MV-4-11 (cell line): ENCODE measurements at places on chromosomes 5 and 9.

- DNase-seq = no peak
These were observed at the start of gene BICD2 for GRCh38 chr9:92764381-92764987. Gene BICD2, minus strand, starts transcription at chr9:92764833. Its CDS starts 89 bp downstream, at chr9:92764744.

- DNase-seq = peak; percentile 86
These were observed 126.7 kb downstream of the PPP2R2B start for GRCh38 chr5:146751781-146752401.

GRCh38 chr5:32964261-32964660 lies 253.1 kb downstream of the NPR3 start:
- no peak for DNase-seq

DNA sequence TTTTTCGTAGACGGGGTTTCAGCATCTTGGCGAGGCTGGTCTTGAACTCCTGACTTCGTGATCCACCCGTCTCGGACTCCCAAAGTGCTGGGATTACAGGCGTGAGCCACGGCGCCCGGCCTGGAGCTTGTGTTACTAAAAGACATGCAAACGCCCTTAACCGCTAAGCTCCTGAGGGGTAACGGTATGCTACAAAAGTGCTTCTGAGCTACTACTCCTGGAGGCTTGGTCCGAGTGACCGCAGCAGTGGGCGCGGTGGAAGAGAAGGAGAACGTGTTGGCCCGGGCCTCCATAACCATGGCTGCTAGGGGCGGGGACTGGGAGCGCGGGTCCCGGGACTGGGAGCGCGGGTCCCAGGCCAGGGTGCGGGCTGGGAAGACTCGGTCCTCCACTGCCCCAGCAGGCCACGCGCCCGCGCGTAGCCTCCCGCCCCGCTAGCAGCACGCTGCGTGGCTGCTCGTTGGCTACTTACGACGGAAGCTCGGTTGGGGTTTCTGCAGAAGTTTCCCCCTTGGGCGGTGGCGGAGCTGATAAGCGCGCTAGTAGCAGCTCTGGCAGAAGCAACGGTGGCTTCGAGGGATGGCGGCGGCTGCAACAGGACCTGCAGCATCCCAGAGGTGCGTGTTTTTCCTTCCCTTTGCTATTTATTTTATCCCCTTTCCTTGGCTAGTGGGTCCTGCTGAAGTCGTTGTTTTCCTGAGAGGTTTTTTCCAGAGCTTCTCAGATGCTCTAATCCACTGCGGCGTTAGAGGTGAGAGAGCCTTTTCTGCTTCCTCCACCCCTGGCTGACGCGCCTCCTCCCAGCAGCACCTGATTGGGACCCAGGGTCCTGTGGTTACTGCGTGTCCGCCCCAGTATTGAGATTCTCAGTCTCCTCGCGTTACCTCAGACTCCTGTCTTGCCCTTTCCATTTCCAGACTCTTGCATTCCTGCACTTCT lies 69.2 kb upstream of the CCDC180 start:
- peak; percentile 63 for DNase-seq

DNA sequence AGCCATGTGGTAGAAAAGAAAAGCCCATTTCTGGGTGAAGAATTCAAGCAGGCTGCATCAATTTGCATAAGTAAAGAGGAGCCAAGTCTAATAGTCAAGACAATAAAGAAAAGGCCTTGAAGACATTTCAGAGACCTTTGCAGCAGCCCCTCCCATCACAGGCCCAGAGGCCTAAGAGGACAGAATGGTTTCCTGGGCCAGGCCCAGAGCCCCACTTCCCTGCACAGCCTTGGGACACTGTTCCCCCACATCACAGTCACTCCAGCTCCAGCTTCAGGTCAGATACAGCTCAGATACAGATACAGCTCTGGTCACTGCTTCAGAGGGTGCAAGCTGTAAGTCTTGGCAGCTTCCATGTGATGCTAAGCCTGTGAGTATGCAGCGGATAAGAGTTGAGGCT lies 29.1 kb downstream of the PLGRKT start:
- DNase-seq = no peak

DNA sequence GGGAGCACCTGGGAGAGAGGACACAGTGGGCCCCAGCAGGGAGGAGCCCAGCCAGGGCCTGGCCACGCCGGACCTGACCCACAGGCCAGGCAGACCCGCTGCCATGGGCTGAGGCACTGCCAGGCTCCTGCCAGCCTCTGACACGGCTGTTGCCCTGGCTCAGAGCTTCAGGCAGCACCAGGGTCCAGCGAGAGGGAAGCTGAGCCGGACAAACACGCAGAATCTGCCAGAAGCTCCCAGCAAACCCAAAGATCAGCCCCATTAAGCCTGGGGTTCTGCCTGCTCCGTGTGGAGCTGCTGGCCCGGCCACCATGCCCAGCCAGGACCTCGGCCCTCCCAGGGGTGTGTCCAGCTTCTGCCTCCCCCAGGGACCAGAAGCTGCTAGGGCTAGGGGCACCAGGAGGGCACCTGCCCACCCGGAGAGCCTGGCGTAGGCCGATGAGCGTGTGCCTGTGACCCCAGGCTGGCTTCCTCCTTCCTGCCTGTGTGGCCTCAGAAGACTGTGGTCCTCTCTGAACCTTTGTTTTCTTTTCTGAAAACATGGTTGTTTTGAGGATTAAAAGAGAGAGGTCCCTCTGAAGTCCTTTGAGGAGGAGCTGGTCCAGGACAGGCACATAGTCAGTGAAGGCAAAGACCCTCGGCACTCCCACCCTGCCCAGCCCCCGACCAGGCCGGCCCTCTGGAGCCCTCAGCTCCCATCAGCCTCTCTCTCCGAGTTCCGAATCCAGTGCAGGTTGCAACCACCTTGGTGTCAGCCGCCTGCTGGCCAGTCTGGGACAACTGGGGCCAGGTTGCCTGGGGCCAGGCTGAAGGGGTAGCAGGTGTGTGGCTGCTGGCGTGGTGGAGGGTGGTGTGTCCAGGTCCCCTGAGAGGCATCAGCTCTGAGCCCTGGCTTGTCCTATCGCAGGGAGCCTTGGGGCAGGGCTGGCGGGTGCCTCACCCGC lies 39.6 kb downstream of the KCNT1 start:
- no peak for DNase-seq

GRCh38 chr5:176389135-176390123 lies 878 bp downstream of the HIGD2A start:
- peak; percentile 71 for DNase-seq

DNA sequence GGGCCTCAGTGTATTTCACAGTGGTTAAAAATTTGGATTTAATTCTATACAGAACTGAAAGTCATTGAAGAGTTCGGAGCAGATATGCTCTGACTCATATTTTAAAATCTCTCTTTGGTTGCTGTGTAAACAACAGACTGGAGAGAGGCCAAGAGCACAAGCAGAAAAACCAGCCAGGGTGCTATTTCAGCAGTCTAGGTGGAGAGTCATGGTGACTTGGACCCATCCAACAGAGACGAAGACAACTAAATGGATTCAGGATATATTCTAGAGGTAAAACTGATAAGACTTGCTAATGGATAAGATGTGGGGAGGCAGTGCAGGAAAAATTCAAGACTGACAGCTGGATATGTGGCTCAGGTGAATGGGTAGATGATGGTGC lies 168.9 kb downstream of the MAPKAP1 start:
- DNase-seq = peak; percentile 12

- no peak for DNase-seq
These were observed 2.3 kb upstream of the NKX2-5 start for GRCh38 chr5:173237143-173237874.

GRCh38 chr9:37264539-37264938 lies 144.2 kb downstream of the ZCCHC7 start:
- no peak for DNase-seq

GRCh38 chr5:111737716-111738115 lies 19.3 kb downstream of the NREP start:
- DNase-seq = no peak

GRCh38 chr5:174558190-174558589 lies 166.2 kb upstream of the MSX2 start:
- no peak for DNase-seq

DNA sequence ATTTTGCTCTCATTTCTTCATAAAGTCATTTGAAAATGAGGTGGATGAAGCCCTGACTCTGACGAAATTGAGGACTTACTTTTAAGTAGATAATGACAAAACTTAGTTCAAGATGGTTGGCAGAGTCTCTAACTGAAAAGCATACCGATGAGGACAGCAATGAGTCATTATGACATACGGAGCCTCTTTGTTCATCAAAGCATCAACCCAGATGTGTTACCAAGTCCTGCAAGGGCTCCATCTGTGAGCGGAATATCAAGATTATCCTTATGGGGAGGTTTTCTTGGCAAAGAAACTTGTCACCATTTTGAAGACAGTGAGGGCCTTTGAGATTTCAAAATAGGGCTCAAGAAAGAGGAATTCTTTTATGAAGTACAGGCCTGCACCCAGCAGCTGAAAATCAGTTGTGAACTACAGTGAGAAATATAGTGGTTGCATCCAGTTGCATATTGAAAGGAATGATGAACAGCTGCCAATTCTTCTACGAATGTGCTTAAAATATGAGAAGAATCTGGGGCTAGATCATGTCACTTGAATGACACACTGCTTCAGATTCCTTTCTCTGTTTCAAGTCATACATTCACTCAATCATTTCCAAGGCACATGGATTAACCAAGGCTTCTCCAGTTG lies 86.6 kb upstream of the SLC24A2 start:
- DNase-seq = no peak

DNA sequence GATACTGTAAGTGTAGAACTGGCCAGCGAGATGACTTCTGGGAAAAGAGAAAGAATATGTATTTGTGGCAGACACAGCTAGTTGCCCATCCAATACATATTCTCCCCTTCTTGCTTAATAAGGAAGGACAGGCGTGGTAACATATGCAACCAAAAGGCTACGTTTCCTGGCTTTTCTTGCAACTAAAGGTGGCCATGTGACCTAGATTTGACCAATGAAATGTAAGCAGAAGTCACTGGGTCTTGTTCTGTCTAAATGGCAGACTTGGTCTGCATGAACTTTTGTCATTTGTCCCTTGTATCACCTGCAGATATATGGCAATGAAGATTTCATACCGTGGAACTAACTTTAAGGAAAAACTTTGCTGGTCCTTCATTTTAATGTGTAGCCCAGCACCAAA lies 183.8 kb downstream of the CDH12 start:
- DNase-seq = no peak

DNA sequence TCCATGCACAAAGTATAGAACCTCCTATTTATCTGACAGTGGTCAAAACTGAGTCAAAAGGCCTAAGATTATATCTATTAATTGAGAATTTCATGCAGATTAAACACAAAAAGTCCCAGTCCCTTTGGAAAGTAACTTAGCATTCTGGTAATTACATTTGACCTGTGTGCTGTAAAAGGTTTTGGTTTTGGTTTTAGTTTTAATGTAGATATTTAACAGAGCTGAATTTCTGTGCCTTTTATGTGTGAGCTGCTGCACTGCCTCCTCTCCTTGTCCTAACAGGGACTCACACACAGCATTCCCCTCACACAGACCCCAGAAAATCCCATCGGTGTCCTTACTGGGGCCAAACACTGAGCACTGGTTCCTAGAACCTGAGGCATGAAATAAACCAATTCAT lies 31.0 kb upstream of the FSD1L start:
- no peak for DNase-seq

- peak; percentile 66 for DNase-seq
These were observed 2200.4 kb upstream of the C9orf72 start for GRCh38 chr9:29773676-29774075.

DNA sequence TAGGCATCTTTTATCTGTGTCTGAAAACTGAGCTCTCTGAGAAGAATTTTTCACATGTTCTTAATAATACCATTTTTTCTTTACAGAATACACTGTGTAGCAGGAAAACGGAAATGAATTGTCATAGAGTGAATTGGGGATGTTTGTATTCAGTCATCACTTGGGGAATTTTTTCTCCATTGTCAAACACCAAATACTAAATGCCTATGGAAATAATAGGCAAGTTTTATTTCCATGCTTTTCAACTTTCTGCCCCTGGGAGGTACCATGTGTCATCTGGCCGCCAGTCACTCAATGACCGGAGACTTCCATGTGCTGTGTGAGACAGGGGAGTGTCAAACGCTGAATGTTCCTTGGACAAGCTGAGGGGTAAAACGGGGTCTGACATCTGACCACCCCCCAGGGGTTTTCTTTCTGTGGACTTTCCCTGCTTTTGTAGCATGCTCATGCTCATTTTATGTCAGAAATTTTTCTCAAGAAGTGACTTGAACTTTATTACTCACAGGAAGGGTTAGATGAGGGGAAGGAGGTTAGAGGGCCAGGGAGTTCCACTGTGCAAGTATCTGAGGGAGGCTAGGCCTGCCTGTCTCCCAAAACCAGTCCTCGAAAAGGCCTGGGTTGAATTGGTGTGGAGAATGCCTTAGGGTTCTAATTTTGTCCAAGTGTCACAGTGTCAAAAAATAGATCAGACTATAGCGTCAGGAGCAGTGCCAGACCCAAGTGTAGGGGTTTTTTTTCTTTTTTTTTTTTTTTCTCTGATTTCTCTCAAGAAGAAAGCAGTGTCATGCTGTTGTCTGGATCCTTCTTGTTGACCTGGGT lies 438.6 kb downstream of the AGTPBP1 start:
- no peak for DNase-seq

GRCh38 chr5:180201051-180201987 lies 7.7 kb downstream of the RASGEF1C start:
- no peak for DNase-seq

GRCh38 chr5:154276973-154277331 lies 86.4 kb downstream of the GALNT10 start:
- DNase-seq = no peak

DNA sequence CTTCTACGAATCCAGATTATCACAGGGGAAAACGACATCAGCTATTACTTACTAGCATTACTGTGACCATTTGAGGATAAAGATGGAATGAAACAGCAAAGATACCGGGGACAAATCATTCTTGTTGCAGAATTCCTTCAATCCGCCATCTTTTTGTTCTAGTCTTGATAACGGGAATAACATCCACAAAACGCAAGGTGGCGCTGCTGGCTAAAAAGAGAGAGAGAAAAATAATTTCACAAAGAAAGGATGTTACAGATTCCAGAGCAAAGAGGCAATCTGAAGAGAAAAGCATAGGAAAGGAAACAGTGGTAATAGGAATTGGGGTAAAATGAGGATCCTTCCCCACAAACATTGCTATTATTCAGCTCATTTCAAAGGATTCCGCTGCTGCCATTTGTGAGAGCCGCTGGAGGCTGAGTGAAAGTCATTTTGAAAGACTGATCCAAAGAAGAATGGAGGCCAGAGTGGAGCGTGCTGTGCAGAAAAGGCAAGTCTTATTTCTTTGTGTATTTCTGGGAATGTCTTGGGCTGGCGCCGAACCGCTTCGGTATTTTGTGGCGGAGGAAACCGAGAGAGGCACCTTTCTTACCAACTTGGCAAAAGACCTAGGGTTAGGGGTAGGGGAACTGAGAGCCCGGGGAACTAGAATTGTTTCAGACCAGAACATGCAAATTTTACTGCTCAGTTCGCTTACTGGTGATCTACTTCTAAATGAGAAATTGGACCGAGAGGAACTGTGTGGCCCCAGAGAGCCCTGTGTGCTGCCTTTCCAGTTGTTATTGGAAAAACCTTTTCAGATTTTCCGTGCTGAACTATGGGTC lies at the start of gene PCDHB7:
PCDHB7 (plus strand) TSS at position 264 of the 824 bp plus-strand sequence; CDS start at position 456, 192 bp downstream.
- no peak for DNase-seq

DNA sequence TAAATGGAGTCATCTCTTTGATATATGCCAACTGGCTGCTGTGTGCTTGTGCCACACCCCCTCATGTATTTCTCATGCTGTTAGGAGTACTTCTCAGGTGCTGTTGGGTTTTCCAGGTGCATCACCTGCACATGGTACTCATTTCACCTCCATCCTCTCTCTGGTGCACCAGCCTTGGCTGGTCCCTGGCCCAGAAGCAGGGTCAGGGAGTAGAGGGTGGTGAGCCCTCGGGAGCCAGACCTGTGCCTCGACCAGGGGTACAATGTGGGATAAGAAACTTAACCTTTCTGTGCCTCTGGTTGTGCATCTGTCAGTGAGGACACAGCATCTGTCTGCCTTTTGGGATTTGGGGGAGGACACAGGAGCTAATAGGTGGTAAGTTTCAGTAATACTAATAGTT lies 38.5 kb downstream of the SECISBP2 start:
- DNase-seq = no peak
